ENCODE measurements at places on chromosomes 11 and 22.

DNA sequence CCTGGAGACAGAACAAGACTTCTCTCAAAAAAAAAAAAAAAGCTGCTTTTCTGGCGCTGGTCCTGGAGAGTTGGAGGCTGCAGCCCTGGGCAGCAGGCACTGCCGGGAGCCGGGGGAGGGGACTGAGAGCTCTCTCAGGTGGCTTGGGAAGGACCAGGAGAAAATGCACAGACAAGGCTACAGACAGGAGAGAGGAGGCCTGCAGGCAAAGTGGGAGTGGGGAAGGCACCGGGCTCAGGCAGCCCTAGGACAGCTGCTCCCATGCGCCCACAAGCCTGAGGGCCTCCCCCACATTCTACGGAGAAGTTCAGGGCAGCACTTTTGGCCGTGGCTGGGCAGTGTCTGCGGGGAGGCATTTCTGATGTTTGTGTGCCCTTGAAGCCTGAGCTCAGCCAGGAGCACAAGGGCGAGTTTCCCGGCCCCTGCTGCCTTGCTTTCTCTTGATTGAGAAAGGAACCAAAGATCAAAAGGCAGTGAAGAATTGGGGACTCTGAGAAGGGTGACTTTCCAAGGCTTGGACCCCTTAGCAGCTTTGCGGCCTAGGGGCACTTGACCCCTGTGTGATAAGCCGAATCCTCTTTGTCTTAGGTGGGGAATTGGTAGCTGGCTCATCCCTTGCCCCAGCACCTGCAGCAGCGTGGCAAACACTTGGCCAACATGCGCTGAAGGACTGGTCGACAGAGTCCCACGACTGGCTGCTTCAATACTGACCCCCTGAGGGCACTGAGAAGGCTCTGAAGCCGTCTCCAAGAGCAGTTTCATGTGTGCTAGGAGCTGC lies 35.3 kb downstream of the PPM1F start:
- no peak for DNase-seq

- DNase-seq: no peak
Observed at GRCh38 chr11:28628412-28628811, 520.2 kb downstream of the METTL15 start.

DNA sequence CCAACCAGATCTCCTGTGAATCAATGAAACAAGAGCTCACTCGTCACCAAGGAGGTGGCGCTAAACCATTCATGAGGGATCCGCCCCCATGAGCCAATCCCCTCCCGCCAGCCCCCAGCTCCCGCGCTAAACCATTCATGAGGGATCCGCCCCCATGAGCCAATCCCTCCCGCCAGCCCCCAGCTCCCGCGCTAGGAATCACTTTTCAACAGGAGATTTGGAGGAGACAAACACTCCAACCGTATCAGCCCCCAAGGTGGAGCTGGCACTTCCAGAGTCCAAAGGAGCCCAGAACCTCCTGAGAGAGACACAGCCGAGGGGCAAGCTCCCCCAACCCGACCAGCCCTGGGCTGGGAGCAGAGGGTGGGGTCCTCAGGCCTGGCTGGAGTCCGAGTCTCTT lies 40.9 kb upstream of the PRR5 start:
- no peak for DNase-seq

DNA sequence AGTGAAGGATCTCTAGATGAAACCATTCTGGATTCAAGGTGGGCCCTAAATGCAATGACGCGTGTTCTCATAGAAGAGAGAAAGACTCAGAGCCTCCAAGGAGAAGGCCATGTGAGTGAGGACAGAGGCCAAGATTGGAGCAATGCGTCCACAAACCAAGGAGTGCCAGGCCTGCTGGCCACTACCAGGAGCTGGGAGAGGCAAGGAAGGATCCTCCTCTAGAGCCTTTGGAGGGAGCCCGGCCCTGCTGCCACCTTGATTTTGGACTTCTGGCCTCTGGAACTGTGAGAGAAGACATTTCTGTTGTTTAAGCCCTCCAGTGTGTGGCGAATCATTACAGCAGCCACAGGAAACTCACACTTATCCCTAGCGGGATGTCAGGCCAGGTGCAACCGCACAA lies 52.7 kb upstream of the SHANK2 start:
- DNase-seq: no peak

DNA sequence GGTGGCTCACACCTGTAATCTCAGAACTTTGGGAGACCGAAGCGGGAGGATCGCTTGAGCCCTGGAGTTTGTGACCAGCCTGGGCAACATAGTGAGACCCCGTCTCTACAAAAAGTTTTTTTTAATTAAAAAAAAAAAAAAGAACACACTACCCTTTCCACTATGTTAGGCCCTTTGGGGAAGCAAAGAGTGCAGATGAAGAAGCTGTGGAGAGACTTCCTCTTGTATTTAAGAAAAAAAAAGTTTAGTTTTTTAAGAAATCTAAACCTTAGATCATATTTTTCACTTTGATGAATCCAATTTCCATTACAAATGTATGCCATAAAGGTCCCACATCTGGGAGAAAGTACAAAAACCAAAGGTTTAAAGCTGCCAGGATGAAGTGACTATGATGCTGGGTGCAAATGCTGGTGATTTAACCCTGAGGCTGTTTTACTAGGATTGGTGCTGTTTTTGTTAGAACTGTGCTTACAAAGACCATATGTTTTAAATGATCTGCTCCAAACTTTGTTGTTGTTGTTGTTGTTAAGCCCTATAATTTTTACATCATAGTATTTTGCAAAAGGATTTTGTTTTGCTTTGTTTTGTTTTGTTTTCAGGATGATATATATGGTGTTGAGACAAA lies 28.9 kb upstream of the ACER3 start:
- no peak for DNase-seq

GRCh38 chr11:119188887-119189286 lies 3.6 kb downstream of the NHERF4 start:
- DNase-seq: no peak

DNA sequence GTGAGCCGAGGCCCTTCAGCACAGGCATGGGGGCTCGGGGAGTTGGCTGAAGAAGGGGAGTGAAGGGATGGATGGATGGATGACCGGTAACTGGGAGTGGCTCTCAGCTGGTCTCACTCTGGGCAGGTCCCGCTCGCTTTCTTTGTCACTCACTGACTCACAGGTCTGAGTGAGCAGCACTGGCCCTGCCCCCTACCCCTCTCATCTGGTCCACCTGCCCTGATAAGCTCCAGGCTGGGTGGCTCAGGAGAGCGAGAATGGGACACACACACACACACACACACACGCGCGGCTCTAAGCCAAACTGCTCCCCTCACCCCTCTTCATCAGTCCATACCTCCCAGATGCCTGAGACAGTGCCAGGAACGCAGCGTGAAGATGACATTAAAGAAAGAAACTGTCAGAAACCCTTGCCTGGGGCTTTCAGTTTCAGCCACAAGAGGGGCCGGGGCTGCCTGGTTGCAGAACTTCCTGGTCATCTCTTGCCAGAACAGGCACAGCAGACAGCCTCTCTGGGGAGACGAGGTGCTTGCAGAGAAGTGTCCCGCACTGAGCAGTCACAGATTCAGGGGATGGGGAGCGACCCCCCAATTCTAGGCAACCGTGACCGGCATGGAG lies 16.5 kb upstream of the SHISAL1 start:
- no peak for DNase-seq

Measured in activated T-cell treated with anti-CD3 and anti-CD28 coated beads for 4 hours (primary cell).